ENCODE measurements at places on chromosomes 7 and 10.

GRCh38 chr10:112784022-112784461 is 166.0 kb upstream of the TCF7L2 start:
- DNase-seq, result peak; percentile 68

DNA sequence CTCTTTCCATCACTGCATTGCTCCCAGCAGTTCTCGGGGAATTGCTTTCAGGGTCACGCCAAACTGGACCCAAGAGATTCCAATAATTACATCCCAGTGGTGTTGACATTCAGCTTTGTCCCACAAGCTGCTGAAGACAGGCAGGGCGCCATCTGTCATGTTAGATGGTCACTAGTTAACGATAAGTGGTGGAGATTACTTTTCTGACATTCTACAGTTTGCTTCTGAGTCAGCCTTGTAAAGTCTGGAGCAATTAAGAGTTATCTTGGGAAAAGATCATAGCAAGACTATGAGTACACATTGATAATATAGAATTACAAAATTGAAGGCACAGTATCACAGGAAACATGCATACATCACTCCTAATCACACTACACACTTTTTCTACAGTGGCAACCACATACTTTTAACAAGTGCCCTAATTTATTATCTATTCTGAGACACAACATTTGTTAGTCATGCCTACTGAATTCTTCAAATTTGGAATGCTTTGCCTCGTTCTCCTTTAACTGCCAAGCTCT is 41.9 kb downstream of the SEMA3C start:
- peak; percentile 64 for DNase-seq

- no peak for DNase-seq
Observed at GRCh38 chr7:100887516-100888290, 1.8 kb downstream of the UFSP1 start.

DNA sequence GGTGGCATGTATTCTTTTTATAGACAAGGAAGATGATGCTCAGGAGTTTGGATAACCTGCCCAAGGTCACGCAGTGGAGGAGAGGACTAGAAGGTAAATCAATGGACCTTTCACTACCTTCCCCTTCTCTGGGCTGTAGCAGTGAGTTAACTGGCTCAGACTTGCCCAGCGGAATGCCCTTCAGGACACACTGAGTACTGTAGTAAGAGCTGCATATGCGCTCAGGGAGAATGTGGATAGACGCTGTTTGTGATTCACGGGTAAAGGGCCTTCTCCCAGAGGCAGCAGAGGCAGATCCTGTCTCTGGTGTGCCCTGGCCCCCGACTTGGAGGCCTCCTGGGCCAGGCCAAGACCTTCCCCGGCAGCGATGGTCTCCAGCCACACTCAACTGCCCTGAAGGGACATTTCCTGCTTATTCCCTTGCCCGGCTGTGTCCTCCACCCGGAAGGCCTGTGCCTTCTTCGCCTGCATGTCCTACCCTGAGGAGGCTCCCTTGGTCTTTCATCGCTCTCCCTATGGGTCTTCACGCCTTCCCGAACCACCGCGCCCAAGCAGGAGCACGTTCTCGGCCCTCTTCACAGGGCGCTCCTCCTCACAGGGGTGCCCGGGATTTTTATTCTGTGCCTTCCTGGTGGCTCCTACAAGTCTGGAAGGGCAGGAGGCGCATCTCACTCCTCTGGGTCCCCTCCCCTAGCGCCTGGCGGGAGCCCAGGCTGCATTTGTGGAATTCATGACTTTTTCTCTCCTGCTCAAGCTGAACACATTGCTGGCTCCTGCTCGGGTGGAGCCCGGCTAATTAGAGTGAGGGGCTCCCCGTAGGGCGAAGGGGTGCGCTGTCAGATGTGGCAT is 1.8 kb upstream of the IKZF1 start:
- no peak for DNase-seq

GRCh38 chr7:50791938-50792341 is 9.2 kb upstream of the GRB10 start:
- no peak for DNase-seq

DNA sequence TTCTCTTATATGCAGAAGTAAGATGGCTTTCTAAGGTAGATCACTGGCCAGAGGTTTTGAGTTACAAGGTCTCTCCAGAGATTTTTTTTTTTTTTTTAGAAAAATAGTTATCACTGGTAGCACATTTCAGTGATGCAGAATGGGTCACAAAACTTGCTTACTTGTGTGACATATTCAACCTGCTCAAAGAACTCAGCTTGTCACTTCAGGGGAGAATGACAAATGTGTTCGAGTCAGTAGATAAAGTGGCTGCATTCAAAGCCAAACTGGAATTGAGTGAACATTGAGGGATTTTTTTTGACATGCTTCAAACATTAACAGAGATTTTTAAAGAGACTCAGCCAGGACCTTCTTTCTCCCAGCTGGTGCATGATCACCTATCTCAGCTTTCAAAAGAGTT is 33.4 kb downstream of the PHTF2 start:
- no peak for DNase-seq

DNA sequence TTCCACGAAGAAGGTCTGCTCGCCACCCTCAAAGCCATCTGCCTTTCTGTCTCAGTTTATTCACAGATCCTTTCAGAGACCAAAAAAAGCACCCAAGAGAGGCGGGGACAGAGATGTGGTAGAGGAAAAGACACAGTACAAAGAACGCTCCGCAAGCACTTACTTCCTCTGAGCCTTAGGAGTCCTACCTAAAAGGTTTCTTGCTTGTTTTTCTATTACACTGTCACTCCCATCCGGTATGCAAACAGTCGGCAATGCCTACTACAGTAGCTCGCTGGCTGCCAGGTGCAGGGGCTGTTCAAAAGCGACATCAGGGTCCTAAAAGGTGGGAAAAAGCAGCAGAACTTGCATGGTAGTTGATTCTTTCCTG is 816 bp downstream of the TECPR1 start:
- DNase-seq, result no peak

DNA sequence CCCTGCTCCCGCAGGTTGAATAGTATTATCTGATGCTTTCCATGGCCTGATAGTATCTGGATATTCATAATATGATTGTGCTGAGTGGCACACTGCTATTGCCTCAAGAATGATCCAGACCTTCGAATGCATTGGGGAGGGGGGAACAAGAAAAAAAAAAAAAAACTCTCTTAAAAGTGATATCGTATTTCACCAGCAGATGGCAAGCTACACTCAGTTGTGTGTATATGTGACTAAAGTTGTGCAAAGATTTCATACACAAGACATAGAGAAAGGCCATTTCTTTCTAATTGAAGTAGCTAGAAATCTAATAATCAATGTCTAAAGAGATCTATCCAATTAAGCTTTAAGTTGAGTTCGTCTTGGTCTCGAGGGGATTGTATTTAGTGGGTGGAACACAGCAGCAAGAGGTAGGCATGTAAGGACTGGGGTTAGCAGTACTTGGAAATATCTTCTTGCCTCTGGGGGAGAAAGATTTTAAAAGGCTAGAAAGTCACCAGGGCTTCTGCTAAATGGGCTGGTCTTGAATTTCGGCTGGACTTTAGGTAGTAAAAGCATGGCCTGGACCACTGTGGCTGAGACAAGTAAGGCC is 15.3 kb downstream of the SFRP4 start:
- peak; percentile 70 for DNase-seq

GRCh38 chr10:4719671-4720070 is 106.3 kb upstream of the AKR1E2 start:
- DNase-seq, result no peak

- no peak for DNase-seq
Observed at GRCh38 chr7:38162036-38162435, 16.0 kb upstream of the STARD3NL start.

DNA sequence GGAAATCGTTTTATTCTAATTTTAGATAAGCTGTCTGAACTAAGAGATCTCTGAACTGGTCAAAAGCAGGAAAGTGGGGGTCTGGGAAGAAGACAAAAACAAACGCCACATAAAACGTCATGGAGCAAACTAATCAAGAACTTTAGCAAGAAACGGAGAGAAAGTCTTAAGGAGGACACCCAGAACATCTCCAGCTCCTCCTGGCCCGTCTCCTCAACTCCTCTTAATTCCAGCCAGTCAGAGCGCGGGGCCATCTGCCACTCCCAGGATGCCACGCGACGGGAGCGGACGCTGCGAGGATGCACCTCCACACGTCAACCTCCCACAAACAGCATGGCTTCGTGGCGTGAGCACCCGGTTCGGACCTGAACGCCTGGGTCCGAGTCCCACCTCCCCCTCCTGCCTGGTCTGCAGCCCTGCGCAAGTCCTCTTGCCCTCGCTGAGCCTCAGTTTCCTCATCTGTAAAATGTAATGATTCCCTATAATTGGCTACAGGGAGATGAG is 598 bp downstream of the MMS19 start:
- peak; percentile 78 for DNase-seq

DNA sequence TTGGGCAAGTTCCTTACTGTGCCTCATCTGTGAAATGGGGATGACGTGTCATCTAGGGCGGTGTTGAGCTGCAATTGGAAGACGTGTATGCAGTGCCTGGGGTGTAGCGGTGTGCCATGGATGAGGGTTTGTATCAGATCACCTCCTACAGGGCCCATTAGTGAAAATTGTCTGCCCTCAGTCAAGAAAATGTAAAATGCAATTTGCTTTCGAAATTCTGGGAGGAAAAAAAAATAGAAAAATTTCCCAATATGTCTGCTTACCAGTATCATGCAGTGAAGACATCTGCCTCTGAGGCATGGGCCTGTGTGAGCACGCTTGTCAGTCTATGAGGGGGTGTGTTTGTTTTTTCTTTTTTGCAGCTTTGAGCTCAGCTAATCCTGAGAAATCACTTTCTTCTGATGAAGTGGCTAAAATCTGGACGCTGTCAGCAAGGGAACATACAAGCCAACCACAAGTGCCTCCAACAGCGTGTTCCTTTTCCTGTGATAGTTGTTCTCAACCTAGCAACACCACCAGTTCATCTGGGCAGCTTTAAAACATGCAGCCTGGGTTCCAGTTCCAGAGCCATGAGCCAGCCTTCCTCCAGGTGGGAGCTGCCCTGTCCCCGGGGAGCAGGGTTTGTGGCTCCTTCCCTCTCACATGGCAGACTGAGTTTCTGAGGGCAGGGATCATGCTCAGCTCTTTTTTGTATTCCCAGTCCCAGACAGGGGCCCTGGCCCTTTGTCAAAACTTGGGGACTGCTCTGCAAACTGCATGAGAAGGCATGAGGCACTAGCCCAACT is 10.3 kb downstream of the FAM241B start:
- peak; percentile 76 for DNase-seq

DNA sequence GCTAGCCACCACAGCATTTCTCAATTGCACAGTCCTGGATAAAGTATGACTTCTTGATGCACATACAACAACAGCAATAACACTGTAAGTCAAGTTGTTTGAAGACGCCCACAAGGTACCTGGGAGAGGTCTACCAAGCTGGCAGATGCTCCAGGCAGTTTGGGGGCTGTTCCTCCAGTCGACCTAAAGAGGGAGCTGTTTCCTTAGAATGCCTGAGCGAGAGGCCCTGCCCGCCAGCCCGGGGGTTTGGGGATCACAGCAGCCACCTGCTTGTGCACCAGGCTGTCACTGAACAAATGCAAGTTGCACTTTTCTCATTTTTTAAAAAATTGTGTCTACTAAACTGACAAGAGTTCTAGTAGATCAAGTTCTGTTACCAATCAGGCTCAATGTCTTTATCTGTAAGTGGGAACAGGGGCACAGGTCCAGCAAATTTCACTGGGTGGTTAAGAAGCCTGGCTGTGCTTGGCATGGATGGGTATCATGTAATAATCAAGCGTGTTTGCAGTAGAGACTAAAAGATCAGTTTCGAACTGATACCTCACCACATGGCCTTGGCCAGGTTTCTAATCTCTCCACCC is 193.8 kb upstream of the ADO start:
- DNase-seq, result peak; percentile 0

GRCh38 chr10:122530177-122530576 is 30.4 kb upstream of the DMBT1 start:
- DNase-seq, result no peak

DNA sequence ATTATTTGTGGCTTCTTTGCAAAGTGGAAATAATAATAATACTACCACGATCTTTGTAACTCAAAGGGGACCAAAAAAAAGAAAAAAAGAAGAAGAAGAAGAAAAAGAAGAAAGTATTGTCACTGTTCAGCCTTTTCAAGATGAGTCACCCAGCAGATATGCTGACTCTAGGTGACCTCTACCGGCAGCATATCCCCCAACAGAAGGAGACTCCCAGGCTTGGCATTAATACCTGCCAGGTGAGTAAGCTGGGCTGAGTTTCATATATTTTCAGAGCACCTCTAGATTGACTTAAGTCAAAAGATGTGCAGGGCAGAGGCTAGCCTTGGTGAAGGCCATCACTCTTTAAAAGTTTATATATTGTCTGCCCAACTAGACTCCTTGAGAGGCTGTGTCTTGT is 30.4 kb upstream of the GPR26 start:
- no peak for DNase-seq

DNA sequence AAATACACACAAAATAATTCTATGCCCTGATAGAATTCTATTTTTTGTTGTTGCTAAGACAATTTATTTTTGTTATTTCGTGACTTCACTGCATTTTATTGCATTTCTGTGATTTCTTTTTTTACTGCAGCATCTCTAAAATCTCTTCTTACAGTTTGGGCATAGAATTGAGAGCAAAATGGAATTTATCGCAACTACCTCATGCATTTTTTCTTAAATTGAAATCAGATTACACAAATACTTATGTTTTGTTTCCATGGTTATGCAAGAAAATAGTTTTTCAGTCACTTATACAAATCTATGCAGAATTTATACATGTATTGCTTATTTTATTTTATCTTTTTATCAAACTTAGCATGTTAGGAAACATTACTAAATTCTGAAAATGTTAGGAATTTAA is 781.8 kb upstream of the LRRTM3 start:
- DNase-seq, result no peak

GRCh38 chr10:95741807-95742467 is 14.0 kb upstream of the ENTPD1 start:
- no peak for DNase-seq

GRCh38 chr7:85004402-85004801 is 182.5 kb downstream of the SEMA3D start:
- DNase-seq, result no peak

- DNase-seq, result no peak
Observed at GRCh38 chr10:34740321-34740720, 74.8 kb downstream of the PARD3 start.

GRCh38 chr7:12581897-12582296 is 11.4 kb downstream of the SCIN start:
- DNase-seq, result no peak

DNA sequence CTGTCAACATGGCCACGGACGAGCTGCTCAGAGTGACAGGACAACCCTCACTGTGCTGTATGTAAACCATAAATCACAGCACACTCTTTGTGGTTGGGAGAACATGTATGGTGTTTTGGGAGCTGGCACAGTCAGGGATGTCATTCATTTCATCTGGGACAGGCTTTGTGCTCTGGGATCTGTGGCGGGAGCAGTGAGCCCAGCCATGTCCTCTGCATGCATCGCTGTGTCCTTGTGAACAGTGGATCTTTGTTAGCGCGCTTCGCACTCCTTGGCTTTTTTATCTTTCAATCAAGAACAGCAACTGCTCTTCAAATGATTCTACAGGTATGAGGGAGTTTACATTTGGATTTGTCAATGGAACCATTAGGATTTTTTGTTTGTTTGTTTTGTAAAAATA is 7.1 kb downstream of the CCM2 start:
- no peak for DNase-seq

GRCh38 chr10:54900584-54900983 is 99.6 kb upstream of the PCDH15 start:
- no peak for DNase-seq
